NCI-H774 (cell line): ENCODE measurements at places on chromosomes 12 and 14.

- peak; percentile 26 for DNase-seq
Measured at GRCh38 chr14:92122351-92122677, 545 bp downstream of the CPSF2 start.

- DNase-seq, result no peak
Measured at GRCh38 chr12:41605545-41606305, 417.6 kb downstream of the PDZRN4 start.

- no peak for DNase-seq
Measured at GRCh38 chr12:571795-572531, 91.3 kb downstream of the NINJ2 start.

DNA sequence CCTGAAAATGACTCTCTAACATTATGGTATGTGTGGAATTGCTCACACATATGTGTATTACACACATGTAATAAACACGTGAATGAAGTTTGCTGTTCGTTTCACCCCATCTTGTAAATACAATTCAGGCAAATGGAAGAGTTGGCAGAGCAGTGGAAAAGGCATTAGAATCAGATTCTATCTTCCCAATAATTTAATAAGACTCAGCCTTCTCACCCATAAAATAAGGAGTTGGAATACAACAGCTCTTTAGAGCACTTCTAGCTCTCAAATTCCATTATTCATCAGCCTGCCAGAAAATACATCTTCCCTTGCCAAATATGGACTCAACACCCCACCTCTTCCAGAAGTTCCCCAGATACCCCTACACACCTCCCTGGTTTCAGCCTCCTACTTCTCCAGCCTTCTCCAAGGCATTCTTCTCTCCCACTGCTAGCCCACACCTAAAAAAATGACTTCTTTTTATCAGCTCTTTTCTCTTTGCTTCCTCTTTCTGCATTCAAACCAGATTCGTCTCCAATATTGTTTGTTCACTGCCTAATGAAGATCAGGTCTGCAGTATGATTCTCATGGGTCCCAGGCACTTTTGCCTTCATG is 66.2 kb upstream of the DYRK2 start:
- DNase-seq, result no peak

DNA sequence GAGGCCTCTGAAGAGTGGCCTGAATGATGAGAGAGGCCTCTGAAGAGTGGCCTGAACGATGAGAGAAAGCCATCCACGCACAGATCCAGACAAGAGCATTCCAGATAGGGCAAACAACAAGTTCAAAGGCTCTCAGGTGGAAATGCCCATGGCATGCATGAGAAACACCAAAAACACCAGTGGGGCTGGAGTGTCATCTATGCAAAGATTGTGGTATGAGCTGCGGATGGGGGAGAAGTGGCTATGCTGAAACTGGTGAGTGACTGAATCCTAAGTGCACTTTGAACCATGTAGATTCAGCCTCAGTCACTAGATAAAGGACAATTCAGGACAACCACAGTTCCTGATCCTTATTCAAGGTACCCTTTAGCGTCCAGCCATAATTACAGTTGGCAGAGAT is 79.4 kb upstream of the GZMB start:
- DNase-seq, result no peak
